ENCODE measurements at places on chromosomes 4 and X.

DNA sequence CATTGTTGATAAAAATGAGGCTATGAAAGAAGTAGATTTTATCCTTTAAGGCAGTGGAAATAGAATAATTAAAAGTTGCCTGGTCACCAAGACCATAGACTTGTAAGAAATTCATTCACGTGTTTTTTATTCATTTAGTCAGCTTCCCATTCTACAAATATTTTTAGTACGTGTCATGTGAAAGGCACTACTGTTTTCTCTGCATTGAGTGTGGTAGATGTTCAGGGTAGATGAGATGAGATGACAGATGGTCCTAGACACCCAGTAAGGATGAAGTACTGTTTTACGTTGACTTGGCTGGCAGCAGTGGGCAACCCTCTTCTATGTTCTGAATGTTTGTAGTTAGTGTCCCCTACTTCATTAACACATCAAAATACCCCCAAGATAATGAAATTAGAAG is 228.1 kb downstream of the ARHGAP24 start:
- DNase-seq = no peak

DNA sequence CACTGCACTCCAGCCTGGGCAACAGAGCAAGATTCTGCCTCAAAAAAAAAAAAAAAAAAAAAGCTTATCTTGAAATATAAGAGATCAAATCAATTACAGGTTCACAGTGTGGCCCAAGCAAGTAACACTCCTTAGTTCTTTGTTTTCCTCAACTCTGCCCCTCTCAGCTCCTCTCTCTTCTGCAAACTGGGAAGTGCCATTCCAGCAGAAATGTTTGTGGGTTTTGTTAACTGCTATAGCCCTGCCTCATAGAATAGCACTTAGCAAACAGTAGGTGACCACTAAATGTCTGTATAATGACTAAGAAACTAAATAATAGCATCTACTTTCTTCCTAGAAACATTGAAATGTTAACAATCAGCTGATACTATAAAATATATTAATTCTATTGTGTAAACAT is 160.0 kb upstream of the NAP1L5 start:
- no peak for DNase-seq

DNA sequence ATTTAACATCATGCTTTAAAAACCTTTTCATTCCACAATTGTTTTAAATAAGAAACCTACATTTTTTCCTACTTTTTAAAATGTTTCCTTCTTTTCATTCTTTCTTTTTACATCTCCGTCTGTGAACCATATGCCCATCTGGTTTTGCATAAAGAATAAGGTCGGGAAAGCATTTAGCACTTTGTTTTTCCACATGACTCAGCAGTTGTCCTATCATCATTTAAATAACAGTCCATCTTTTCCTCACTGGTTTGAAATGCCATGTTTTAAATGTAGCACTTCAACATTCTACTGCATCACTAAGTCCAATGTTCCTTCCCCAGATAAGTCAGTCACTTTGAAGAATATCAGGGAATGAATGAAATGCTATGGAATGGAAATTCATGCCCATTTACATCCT is 128.4 kb downstream of the SH3RF1 start:
- no peak for DNase-seq

- no peak for DNase-seq
These were observed 62.4 kb downstream of the RPS6KA3 start for GRCh38 chrX:20204351-20204750.

- DNase-seq = no peak
These were observed 93.1 kb downstream of the ANTXR2 start for GRCh38 chr4:79979785-79980437.

- DNase-seq = no peak
These were observed 63.7 kb upstream of the HHIP start for GRCh38 chr4:144582105-144582850.

DNA sequence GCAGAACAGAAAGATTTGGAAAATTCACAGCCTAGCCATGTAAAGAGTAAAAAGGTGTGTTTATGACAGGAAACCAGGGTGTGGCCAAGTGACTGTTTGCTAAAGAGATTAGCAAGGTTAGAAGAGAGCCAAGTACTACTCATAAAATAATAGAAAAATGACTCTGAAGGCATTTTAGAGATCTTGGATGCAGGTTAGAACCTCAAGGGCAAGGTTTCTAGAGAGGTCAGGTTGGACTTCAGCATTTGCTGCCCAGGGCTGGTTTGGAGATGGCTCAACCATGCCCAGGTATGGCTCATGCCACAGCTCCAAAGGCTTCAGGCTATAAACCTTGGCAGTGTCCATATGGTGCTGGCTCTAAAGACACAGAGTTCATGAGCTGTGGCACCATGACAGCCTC is 40.6 kb upstream of the ADGRA3 start:
- DNase-seq = no peak

DNA sequence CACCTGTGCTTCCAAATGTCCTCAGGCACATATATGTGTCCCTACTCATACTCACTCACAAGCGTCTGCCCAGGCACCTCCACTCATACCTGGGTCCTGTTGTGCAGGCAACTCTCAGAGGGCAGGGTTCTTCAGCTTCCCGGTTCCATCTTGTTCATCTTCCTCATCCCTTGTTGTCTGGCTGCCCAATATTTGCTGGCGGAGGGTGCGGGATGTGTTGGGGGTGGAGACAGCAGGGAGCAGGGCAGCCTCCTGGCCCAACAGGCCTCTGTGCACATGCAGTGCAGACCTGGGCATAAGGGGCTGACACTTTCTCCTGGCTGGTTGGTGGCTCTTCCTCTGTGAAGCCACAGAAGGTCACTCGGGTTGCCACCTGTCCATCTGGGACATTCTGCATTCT is 32.1 kb downstream of the NBDY start:
- DNase-seq = no peak

DNA sequence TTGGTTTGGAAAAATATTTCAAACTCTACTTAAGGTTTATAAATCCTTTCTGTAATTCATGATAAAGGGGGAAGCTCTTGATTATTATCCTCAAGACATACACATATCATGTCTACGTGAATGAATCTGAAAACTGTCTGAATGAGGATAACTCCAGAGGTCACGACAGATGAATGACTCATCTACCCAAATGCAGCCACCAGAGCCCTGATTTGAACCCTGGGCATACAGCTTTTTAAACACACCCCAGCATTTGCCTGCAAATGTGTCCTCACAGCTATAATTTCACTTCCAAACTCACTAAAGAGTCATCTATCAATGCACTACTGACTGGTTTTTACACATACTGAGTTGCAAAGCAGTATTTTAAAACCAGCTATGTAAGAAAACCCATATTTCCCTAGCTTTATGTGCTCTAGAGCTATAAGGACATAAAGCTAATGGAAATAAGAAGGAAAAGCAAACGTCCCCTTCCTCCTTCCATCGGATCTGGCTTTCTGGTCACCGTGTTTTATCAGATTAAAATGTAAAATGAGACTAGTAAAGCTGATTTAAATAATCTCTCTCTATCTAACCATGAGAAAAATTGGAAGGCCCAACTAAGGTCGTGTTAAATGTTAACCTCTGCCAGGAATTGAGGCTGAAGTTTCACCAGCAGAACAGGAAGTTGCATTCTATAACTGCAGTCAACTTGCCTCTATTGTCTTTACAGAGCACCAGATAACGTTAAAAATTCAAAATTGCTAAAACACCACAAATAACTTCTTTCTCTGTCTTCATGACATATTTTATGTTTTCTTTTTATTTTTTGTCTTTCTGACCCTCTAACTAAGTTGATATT is 63.1 kb upstream of the SPP1 start:
- DNase-seq = no peak

All from stimulated activated CD4-positive, alpha-beta T cell treated with anti-CD3 and anti-CD28 coated beads, Interleukin-4, amount 100 ng/mL, for 48 hours (primary cell).